ENCODE measurements at places on chromosomes 1 and 21. TPM values are rescaled to one million over a fixed set of nuclear protein-coding genes. Genes with fewer than 3 reads are reported as not detected.

DNA sequence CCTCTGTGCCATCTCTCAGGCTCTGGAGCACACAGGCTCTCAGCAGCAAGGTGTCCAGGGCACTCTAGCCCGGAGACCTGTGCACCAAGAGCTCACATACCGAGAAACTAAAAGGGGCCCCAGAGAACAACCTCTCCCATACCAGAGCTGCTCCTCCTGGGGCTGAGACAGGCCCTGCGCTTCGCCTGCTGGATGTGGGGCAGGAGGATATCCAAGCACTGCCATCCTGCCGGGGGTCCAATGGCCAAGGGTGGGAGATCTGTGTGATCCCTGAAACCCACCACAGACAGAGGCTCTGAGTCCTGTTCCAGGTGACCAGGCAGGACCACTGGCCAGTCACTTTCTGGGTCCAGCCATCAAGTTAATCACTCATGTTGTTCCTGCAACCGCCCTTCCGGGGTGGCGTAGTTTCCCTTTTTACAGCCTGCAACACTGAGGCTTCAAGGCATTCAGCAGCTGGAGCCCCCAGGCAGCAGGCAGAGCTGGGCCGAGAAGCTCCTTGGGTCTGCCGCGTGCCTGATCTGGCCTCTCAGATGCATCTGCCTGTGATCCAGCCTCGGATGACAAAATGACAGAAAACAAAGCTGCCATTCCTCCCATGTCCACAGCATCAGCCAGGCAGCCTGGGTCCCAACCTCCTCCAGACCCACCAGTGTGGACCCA lies 36.7 kb upstream of the ACTRT2 start:
- no peaks in the 10 kb centered on the region for H3K4me1 ChIP-seq
- no peaks in the 10 kb centered on the region for H3K36me3 ChIP-seq
- H3K4me3 ChIP-seq: no peak overlapping the region
- no peaks in the 10 kb centered on the region for H3K27me3 ChIP-seq
- H3K27ac ChIP-seq: no peak overlapping the region
- no peak for DNase-seq

DNA sequence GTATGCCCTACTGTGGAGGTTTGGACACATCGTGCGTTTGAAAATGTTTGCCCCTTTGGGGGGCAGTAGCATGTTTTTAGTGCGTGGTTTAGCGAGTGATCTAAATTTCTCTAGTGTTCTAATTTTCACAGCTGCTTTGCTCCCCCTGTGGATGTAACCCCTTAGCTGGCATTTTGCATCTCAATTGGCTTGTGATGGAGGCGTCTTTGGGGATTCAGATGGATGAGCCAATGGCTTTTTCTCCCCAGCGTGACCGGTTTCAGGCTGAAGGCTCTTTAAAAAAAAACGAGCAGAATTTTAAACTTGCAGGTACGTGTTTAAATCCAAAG lies 836 bp downstream of the CDC7 start:
- H3K27me3 ChIP-seq: no peaks in the 10 kb centered on the region
- no peaks in the 10 kb centered on the region for H3K4me1 ChIP-seq
- H3K4me3 ChIP-seq: peak overlapping the region; percentile 55

Gene KRTAP7-1
- not detected for total RNA-seq

DNA sequence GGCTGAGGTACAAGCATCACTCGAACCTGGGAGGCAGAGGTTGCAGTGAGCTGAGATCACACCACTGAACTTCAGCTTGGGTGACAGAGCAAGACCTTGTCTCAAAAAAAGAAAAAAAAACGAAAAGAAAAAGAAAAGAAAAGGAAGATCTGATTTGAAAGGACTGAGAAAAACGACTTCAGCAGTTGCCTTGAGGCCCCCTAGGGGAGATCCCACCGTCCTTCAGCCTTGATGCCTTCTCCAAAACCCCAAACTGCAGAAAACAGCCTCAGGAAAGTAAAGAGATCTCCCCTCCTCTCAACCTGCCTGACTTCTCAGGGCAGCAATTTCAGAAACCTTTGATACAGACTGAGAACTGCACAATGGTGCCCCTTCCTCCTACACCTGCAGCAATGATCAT lies 50.9 kb upstream of the BCAR3 start:
- H3K4me1 ChIP-seq: no peaks in the 10 kb centered on the region
- H3K36me3 ChIP-seq: no peaks in the 10 kb centered on the region
- H3K4me3 ChIP-seq: no peak overlapping the region
- no peak overlapping the region for H3K27ac ChIP-seq

Gene KCNN3
- 0.28 TPM for total RNA-seq

DNA sequence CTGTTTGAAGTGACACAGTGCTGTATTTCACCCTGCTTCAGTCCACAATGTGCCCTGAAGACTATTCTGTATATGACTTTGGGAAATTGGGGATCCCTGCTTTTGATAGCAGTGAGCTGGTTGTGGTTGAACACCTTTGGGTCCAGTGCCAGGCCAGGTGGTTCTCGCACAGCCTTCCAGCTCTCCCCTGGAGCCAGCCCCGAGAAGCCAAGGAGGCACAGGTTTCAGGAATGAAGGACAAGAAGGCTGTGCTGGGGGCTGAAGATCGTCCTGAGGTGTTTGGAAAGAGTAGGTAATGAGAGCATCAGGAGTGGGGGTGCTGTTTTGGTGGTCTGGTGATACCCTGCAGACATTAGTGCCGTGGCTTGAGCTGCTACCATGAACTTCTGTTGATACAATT lies 131.4 kb upstream of the COL6A1 start:
- H3K4me3 ChIP-seq: no peak overlapping the region
- H3K27ac ChIP-seq: no peak overlapping the region
- H3K4me1 ChIP-seq: no peaks in the 10 kb centered on the region
- no peaks in the 10 kb centered on the region for H3K36me3 ChIP-seq
- H3K27me3 ChIP-seq: no peaks in the 10 kb centered on the region
- DNase-seq: no peak

Gene CAMTA1
- 39.8 TPM for total RNA-seq

Gene SELENOF
- 47.9 TPM for total RNA-seq

- H3K27ac ChIP-seq: no peak overlapping the region
- H3K27me3 ChIP-seq: no peaks in the 10 kb centered on the region
- no peaks in the 10 kb centered on the region for H3K4me1 ChIP-seq
These were observed 387.9 kb downstream of the MATN1 start for GRCh38 chr1:30335389-30335996.

GRCh38 chr1:6645018-6645417 lies 20.4 kb downstream of the THAP3 start:
- no peak overlapping the region for H3K4me3 ChIP-seq
- no peak for DNase-seq
- no peaks in the 10 kb centered on the region for H3K27me3 ChIP-seq
- no peak overlapping the region for H3K27ac ChIP-seq
- H3K4me1 ChIP-seq: no peaks in the 10 kb centered on the region

- H3K4me1 ChIP-seq: no peaks in the 10 kb centered on the region
- H3K4me3 ChIP-seq: no peak overlapping the region
- no peaks in the 10 kb centered on the region for H3K27me3 ChIP-seq
- DNase-seq: no peak
These were observed 84.5 kb upstream of the LRRN2 start for GRCh38 chr1:204769997-204770396.

Gene MYBPH
- total RNA-seq: not detected

Gene TDRD5
- 0.42 TPM for total RNA-seq

DNA sequence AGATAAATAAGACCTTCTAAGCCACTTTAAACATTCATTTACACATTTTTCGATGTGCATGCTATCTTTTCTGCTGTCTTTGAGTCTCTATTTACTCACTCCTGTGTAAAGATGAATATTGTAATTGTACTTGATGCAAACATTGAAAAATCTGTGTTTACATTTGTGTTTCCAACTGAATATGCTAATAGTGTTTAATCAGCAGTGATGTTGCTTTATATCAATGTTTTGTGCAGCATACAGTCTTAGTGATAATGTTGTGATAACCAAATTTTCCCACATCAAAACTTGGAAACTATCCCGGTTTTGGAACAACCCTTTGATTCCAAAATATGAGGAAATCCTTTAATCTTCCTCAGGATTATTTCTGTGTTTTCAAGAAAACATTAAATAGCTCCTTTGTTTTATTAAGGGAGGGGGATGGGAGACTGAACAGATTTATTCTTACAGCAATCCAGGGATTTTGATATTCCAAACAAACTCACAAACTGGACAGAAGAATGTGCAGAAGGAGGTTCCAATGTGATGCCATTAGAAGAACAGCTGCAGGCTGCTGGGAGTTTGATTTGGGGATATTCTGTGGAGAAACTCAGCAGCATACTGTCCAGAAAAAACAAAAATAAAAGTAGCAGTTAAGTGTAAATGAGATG lies 248.0 kb downstream of the S1PR1 start:
- DNase-seq: no peak
- no peaks in the 10 kb centered on the region for H3K27me3 ChIP-seq
- H3K27ac ChIP-seq: no peak overlapping the region

- no peak for DNase-seq
- no peaks in the 10 kb centered on the region for H3K36me3 ChIP-seq
- H3K27me3 ChIP-seq: no peaks in the 10 kb centered on the region
- no peak overlapping the region for H3K4me3 ChIP-seq
- no peak overlapping the region for H3K27ac ChIP-seq
- no peaks in the 10 kb centered on the region for H3K4me1 ChIP-seq
These were observed 121.6 kb downstream of the RGS7 start for GRCh38 chr1:241235256-241235897.

Gene UTS2
- total RNA-seq: not detected

Data from pancreas (tissue), 10 donors.